Activated T-cell treated with anti-CD3 and anti-CD28 coated beads for 48 hours (primary cell): ENCODE measurements at places on chromosomes 4 and X.
A peak's percentile ranks its signal among the peaks of the same experiment; 100 is the strongest.

GRCh38 chrX:38649674-38650647 lies 88.6 kb downstream of the TSPAN7 start:
- no peak for DNase-seq

- DNase-seq, result peak; percentile 52
These were observed 501 bp downstream of the ZNF518B start for GRCh38 chr4:10456595-10457254.

DNA sequence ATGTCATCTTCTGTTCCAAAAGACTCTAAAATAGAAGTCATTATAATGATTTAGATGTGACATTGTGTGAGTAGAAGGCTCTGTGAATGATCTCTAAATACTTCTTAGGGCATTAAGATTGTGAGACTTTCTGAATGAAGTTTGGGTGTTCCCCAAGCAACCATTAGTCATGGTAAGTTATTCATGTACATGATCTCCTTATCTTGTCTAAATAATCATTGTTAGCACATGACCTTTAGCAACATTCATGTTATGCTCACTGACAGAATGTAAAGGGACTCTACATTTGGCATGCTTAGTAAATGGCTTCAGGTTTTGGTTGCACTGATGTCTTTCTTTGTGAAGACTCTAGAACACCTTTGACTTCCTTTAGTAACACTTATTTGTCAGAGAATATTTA lies 140.8 kb upstream of the AGA start:
- DNase-seq, result no peak

DNA sequence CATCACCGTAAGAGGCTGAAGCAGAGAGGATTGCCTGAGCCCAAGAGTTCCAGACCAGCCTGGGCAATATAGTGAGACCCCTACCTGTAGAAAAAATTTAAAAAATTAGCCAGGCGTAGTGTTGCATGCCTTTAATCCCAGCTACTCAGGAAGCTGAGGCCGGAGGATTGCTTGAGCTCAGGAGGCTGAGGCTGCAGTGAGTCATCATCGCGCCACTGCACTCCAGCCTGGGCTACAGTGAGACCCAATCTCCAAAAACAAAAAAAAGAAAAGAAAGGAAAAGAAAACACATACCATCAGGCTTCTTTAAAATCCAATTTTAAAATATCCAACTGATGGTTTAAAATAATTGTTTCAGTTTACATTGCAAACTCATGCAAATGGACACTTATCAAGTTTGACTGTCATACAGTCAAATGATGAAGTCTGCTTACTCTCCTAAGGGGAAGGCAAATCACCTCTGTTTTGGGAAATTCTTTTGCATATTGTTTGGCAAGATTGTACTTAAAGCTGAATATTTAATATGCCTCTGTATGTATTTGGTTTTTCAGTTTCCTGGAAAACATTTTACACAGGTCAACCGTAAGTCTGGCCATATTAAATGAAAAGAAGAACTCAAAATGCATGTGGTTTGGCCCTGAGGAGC lies 23.7 kb upstream of the TENM3 start:
- no peak for DNase-seq

- DNase-seq, result no peak
These were observed 29.9 kb downstream of the DKK2 start for GRCh38 chr4:107006218-107006617.

- DNase-seq, result no peak
These were observed 2.2 kb downstream of the TMEM156 start for GRCh38 chr4:39029752-39030694.

DNA sequence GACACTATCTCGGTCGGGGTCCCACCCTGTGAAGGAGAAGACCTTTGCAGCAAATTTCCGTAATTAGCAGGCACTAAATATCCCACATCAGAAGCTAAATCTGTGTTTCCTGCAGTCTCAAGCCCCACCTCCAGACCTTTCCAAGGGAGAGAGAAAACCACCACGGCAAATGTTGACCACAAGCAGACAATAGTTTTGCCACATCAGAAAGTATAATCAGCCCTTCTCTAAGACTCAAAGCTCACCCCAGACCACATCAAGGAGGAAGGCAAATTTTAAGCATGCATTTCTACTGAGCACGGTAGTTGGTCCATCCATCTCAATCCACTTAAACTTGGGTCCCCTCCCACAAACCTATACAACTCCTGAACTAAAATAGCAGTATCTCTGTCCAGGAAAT lies 398.5 kb downstream of the GPM6A start:
- no peak for DNase-seq

GRCh38 chrX:88991583-88992132 lies 244.6 kb downstream of the CPXCR1 start:
- DNase-seq, result no peak

DNA sequence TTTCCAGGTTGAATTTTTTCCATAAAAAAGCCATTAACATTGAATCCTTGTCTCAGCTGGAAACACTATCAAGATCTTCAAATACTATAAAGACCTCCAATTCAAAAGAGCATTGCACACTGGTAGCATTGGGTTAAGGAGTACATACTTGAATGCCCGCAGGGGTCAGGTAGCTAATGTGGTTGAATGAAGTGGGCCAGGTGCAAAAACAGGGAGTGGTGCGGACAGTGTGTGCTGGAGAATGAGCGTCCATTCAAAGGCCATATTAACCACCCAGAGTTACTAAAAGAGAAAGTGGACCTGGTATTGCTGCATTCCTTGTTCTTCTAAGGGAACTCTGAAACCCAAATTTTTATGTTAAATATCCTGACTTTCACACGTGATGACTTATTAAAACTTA lies 91.6 kb downstream of the NYX start:
- DNase-seq, result no peak

DNA sequence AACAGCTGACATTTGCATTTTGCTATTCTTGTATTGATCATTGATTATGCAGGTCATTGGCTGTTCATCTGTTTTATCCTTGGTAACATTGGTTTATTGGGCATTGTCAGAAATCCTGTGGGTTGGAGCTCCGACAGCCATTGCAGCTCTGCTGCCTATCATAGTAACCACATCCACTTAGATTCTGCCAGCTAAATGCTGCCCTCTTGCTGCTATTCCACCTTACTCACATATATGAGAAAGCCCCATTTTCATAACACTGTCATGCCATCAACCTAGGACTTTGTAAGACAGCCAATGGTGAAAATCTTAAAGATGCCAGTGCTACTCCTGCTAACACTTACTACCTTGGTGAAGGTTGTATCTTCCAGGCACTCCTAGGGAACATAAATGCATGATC lies 187.3 kb upstream of the CXCL13 start:
- DNase-seq, result no peak

- no peak for DNase-seq
These were observed 327.3 kb downstream of the MAPK10 start for GRCh38 chr4:86032476-86033022.

GRCh38 chr4:42750091-42750490 lies 93.2 kb upstream of the ATP8A1 start:
- no peak for DNase-seq

- DNase-seq, result no peak
These were observed 79.6 kb upstream of the GC start for GRCh38 chr4:71863457-71863856.

DNA sequence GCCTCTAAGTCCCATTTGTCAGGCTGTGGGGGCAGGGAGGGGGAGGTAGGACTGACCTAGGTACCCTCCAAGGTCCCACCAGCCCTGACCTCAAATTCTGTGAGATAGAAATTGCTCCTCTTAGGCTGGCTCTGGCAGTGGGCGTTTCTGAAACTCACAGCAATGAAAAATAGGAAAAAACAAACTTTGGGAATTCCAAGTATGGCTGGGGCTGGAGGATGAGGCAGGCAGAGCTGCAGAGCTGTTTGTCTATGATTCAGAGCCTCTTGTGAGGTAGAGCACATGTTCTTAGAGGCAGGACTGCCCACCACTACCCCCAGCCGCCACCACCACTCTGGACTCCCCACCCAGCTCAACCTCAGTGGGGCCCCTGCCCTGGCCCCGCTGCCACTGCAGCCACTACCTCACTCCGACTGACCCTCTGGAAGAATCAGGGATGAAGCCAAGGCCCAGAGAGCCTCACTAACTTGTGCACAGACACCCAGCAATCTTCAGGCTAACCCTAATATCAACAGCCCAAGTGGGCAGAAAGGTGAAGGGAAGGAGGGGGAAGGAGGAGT lies 98.2 kb downstream of the PJA1 start:
- no peak for DNase-seq

- DNase-seq, result no peak
These were observed 156.1 kb downstream of the FRAS1 start for GRCh38 chr4:78213218-78213617.

DNA sequence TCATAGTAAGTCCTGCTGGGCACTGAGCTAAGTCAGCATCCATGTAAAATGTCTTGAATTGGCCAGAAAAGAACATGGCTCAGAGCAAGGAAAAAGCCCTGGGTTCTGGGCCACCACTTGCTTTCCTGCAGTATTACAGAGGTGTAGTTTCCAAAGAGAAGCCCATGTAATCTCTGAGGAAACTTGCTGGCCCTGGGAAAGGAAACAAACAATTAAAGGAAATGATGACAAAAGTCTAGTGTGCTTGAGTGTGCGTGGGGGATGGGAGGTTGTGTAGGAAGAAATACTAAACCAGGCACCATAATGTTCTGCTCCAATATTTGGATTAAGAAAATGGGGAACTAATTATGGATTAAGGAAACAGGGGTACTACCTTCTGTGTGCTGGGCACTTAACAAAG lies 39.5 kb upstream of the SMIM10L2A start:
- DNase-seq, result no peak

GRCh38 chrX:131861088-131861787 lies 161.9 kb upstream of the STK26 start:
- DNase-seq, result no peak

DNA sequence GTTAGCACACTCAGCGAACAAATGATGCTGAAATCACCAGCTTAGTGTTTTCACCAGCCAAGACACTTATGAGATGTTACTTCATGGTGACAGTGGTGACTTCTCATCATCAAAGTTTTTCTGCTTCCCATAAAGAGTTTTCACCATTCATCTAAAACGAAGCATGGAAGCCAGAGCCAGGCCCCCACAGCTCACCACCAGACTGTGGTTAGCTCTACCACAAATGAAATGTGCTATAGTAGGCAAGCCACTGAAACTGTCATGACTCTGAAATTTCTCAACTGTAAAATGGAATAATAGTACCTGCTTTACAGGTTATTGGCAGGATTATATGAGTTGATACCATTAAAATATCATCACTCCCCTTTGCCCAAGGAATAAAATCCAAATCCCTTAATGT lies 56.4 kb upstream of the HHIP start:
- DNase-seq, result no peak

- DNase-seq, result no peak
These were observed 77.0 kb downstream of the COQ2 start for GRCh38 chr4:83207497-83208101.

GRCh38 chr4:24630937-24631336 lies 46.6 kb upstream of the DHX15 start:
- DNase-seq, result no peak

DNA sequence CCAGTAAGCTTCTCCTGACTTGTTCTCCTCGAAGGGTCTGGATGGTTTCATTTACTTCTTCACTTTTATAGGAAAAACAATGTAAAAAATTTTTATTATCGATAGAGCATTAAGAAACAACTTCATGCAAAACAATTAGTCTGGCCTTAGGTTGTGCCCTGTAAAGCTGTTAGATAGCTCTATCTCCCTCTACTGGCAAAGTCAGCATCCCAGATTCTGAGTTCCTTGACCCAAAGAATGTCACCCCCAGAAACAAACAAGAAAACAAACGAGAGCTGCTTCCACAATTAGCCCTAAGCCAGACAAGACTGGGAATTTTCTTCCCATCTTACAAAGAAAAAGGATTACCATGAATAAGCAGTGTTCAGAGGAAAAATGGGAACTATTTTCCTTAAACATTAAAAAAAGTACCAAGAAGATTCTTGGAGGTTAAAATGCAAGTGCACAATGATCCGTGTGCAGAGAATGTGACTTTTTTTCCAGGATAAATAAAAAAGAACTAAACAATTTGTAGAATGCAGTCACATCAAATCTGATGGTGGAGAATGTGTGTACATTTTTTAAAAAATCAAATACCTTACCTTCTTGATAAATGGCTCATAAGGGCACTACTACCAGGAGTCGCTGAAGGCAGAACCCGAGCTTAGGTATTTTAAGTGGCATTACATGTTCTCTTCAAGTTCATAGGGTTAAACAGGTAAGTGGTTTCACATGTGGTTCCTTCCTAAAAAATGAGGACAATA lies 293.2 kb downstream of the FBXO8 start:
- DNase-seq, result no peak

GRCh38 chr4:76447393-76447851 lies 12.4 kb downstream of the SHROOM3 start:
- DNase-seq, result no peak

- DNase-seq, result no peak
These were observed 127.9 kb upstream of the PCDH18 start for GRCh38 chr4:137660211-137660610.

- no peak for DNase-seq
These were observed 28.4 kb upstream of the SULT1E1 start for GRCh38 chr4:69888336-69888735.

DNA sequence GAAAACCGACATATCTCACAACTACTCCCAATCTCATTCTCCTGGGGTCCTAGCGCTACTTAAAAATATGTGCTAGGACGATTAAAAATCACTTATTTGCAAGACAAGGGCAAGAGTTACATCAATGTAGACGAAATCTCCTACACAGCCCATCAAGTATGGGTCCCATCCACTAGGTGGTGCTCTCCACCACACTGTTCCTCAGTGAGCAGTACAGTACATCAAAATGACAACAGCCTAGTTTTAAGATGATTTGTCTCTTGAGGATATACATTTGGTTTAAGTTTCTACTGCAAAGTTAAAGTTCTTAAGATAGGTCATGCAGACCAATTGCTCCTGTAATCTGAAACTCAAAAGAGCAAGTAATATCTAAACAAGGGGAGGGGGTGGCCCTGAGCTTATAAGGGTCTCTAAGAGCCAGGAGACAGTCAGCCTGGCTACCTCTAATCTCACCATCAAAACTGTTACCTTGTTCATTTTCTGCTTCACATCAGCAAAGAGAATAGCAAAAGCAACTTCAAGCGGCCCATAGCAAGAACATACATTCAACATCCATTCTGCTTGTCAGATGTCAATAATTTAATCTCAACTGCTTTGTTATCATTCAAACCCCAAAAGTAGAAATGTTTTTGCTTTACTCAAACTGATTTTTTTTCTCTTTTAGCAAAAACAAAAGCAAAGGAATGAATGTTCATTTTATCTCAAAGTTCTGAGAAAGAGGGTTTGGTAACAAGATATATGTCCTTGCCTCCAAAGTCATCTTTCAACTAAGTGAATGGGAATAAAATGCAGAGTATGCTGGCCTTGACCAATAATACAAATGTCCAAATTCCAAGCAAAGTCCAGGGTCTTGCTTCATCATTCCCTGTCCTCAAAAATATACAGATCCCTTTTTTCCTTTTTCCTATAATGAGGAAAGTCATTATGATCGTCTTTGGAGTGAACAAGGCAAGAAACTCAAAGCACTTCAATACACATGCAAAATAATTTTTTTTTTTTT lies 53.1 kb downstream of the STX18 start:
- peak; percentile 56 for DNase-seq

- no peak for DNase-seq
These were observed 24.0 kb downstream of the RBMX start for GRCh38 chrX:136856551-136856950.

- no peak for DNase-seq
These were observed 1.1 kb downstream of the POLA1 start for GRCh38 chrX:24694825-24695224.
